Ovary (tissue), 10 donors: ENCODE measurements at places on chromosomes 4 and X.

DNA sequence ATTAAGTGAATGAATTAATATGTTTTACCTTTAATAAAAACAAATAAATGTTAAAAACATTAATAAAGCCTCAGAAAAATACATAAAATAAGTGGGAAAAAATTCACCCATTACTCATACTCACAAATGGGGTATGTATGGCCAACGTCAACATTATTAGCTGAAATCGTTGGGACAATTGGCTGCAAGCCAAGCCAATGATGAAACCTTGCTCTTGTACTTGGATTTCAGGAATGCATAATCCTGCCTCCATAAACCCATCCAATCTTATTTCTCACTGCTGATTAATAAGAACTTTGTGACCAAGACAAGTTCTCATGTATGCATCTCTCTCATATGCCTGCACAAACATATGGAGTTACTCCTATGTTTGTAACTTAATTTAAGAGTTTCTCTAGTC, 35.3 kb upstream of the ADAMTS3 start:
- peak; percentile 15 for DNase-seq

DNA sequence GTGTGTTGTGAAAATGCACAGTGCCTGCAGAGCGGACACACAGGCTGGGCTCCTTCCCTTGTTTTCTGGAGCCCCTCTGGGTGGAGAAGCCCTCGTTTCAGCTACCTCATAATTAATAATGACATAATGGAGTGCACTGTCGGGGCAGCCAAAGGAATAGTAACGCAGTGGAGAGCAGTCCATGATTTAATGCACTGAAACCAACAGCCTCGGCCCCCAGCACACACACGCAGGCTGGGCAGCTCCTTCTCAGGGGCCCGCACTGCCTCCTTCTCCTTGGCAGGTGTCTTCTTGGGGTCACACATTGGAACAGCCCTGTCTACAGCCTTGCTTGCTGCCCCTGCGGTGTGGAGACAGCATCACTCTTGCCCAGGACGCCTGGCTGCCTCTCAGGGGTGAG, 89.2 kb downstream of the DCTD start:
- DNase-seq: no peak

GRCh38 chr4:39205000-39205399, 22.7 kb downstream of the WDR19 start:
- DNase-seq: no peak

GRCh38 chr4:86386201-86386600, 26.3 kb upstream of the MAPK10 start:
- no peak for DNase-seq

GRCh38 chrX:9180623-9181022, 146.7 kb upstream of the FAM9B start:
- no peak for DNase-seq

GRCh38 chrX:44765556-44765955, 78.3 kb upstream of the DUSP21 start:
- DNase-seq: no peak

DNA sequence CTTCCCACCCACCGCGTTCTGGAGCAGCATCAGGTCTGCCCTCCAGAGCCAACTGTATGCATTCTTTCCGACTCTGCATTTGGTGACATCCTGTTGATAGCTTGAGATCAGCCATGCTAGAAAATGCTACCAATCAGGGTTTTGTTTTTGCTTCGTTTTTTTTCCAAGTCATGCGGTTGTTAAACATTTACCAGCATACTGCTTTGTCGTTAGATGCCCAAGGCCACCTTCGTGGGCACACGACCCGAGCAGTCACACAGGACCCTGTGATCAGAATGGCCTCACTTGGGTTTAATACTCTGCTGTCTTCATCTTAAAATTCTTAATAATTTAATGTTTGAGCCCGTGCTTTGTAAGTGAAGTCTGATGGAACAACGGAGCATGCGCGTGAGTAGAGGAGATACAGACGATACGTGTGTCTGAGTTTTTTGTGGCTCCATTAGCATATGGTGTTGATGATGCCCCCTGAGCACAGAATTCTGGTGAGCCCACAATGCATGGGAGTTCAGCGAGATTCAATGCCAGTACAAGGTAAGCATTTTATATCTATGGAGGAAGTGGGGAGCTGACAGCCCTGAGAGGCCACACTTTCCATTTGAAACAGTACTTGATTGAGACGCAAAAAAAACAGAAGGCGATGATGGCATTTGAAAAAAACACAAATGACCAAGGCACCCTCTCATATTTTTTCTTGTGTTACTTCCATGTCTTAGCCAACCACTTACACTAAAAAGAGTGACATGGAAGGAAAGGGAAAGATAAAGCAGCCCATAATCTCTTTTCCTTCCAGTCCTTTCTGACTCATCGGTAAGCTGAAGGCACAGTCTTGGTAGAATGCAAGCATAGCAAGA, 323.6 kb downstream of the BCOR start:
- no peak for DNase-seq

DNA sequence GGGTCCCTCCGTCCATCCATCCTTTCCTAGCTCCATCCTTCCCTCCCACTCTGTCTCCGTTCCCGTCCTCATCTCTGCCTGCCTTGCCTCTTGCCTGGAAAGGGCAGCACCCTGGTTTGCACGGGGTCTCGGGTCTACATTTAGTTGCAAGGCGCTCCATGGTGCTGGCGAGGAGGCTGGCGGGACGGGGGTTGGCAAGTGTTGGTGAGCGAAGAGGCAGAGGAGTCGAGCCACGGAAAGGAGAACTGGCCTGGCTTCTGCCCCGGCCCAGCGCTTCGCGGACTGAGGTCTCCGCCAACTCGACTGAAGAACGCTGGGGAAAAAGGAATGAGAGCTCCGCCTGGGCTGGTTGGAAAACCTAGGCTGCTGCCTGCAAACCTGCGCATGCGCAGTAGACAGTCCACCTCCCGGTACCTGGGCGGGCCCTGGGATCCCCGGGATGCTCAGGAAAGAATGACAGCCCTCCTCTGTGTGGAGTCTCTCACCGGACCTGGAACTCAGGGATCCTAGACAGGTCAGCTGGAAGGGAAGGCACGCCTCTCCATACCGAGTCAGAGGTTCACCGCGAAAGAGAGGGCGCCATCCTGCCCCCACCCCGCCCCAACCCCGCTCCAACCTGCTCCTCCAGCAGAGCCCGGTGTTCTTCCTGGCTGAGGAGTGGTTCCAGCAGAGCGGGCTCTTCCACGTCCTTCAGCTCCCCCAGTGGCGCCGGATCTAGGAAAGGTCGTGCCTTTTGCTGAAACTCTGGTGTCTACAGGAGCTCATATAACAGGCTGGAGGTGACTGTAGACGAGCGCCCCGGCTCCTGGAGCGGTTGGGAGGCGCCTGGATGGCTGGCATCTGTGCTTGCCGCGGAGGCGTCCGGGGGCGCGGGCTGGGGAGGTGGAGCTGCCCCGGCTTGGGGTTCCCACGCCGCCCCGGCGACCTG, 6.0 kb downstream of the FRG2 start:
- peak; percentile 29 for DNase-seq

GRCh38 chr4:6571608-6572007, 3.4 kb upstream of the MAN2B2 start:
- no peak for DNase-seq

- no peak for DNase-seq
These were observed 82.6 kb downstream of the HADH start for GRCh38 chr4:108072300-108072699.

DNA sequence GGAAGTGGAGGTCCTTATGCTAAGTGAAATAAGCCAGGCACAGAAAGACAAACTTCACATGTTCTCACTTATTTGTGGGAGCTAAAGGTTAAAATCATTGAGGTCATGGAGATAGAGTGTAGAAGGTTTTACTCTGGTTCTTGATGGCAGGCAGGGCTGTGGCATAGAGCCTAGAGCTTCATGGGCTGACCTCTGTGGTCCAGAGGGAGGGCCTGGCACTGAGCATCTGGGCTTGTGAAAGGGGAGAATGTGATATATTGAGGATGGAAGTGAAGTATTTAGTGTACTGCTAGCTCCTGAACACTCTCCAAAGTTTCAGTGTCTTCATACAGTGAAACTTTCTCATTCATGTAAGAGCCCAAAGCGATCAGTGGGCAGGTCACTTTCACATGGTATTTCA, 71.3 kb upstream of the ANXA3 start:
- DNase-seq: no peak

DNA sequence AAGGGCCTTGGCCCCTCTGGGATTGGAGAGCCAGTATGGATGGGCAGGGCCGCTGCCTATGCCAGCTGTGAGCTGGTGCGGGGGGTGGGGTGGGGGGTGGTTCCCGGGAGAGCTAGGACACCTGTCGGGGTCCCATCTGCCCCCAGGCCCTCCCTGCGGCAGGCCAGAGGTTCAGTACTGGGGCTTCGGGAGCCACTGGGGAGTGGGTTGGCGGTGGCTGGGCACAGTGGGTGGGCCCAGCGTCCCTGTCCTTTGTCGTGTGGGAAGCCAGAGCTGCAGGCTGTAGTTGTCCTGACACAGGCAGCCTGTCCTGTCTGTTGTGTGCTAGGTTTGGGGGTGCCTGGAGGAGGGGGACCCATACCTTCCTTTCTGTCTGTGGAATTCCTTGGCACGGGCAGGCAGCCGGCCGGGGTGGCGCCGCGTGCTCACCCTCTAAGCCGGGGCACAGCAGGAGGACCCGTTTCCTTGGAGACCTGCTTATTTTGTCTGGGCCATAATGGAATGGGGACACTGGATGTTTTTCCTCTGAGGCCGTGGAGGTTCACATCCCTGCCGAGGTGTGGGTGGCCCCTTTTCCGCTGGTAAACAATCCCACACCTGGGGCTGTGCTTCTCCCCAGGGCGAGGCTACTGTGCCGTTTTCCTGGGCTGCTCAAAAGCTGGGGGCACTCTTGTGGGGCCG, 14.8 kb downstream of the DOK7 start:
- no peak for DNase-seq

DNA sequence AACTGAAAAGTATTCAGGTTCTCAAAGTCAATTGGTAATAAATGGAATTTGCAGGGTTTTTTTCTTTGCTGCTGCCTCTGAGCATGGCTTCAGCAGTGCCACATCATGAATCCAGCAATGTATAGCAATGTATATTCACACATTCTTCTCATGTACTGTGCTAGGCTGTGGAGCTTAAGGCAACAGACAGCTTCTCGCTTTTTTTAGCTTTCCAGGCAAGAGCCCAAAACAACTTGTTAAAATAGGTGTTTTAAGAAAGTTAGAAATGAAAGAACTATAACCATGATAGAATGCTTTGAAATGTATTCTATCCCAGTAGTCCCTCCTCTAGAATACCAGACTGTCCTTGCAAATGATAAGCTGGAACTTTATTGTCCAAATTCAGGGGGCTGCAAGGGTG, 30.4 kb downstream of the SMIM43 start:
- DNase-seq: no peak

DNA sequence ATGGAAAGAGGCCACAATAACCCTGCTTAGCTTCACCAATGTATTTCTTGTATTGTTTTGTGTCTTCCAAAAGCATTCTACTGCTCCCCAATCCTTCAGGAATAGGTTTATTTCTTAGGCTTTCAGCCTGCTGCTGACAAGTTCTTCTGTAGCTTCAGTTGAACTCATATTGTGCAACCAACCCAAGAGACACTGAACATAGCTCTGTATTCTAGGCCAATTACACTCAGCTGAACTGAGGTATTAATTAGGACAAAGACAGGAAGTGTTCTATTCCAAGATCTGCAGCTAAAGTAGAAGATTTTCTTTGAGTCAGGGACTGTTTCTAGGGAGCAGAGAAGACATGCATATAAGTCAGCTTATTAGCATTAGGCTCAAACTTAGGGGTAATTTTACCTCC, 151.8 kb downstream of the LHFPL1 start:
- no peak for DNase-seq

DNA sequence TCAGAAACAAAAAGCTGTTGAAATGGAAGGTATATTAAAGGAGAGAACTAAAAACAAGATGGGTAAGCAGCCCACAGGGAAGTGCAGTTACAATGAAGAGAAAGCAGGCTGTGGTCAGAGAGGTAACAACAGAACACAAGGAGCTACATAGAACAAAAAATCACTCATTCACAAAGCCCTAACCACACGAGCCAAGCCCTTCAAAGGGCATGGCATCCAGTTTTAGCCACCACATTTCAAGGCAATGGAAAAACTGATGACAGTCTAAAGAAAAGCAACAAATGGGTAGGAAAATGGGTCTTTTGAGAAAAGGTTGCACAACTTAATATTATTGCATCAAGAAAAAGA, 37.5 kb downstream of the KDR start:
- DNase-seq: no peak

GRCh38 chr4:88616275-88617150, 24.2 kb downstream of the HERC3 start:
- DNase-seq: no peak

- DNase-seq: peak; percentile 37
These were observed 1.8 kb downstream of the RGS12 start for GRCh38 chr4:3294401-3295241.

GRCh38 chr4:1948892-1949436, 59.8 kb downstream of the NELFA start:
- DNase-seq: no peak

DNA sequence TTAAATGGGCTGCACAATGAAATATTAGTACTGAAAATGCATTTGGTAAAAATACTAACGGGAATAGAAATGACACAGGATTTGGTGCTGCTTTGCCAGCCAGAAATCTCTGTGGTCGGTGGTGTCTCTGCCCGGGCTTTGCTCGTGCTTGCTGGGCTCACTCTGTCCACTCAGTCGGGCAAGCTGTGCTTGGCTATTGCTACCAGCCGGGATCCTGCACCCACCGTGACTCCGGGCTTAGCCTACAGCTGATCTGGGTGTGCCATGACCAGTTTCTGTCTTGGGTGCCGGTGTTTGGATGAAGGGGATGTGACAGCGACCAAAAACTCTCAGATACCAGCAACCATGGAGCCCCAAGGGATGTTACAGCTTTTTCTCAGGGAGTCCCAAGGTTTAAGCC, 487.7 kb downstream of the TECRL start:
- DNase-seq: no peak

DNA sequence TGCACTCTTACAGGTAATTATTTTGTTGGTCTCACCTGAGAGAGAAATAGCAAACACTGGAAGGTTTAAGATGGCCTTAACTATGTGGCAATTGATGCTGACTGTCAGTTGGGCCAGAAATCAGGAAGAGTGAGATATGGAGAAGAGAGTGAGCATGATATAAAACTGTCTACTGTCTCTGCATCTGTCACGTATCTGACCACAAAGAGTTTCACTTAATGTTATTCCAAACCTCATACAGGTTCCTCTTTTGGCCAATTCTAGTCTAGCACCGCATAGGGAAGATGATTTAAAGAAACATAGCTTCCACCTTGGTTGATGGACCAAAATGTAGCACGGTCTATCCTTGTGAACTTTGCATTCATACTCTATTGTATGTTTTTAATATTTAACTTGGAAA, 381.0 kb upstream of the BOD1L1 start:
- DNase-seq: no peak
